Kasumi-1 (cell line): ENCODE measurements at places on chromosomes 13 and 19.

DNA sequence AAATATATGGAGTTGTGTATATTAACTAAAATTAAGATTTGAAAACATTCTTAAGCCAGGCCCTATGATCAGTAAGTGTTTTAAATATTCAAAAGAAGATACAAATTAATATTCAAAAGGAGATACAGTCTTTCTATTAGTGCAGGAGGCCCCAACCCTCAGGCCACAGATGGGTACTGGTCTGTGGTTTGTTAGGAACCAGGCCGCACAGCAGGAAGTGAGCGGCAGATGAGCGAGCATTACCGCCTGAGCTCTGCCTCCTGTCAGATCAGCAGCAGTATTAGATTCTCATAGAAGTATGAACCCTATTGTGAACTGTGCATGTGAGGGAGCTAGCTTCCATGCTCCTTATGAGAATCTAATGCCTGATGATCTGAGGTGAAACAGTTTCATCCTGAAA lies 232.9 kb downstream of the FOXO1 start:
- no peak for DNase-seq

DNA sequence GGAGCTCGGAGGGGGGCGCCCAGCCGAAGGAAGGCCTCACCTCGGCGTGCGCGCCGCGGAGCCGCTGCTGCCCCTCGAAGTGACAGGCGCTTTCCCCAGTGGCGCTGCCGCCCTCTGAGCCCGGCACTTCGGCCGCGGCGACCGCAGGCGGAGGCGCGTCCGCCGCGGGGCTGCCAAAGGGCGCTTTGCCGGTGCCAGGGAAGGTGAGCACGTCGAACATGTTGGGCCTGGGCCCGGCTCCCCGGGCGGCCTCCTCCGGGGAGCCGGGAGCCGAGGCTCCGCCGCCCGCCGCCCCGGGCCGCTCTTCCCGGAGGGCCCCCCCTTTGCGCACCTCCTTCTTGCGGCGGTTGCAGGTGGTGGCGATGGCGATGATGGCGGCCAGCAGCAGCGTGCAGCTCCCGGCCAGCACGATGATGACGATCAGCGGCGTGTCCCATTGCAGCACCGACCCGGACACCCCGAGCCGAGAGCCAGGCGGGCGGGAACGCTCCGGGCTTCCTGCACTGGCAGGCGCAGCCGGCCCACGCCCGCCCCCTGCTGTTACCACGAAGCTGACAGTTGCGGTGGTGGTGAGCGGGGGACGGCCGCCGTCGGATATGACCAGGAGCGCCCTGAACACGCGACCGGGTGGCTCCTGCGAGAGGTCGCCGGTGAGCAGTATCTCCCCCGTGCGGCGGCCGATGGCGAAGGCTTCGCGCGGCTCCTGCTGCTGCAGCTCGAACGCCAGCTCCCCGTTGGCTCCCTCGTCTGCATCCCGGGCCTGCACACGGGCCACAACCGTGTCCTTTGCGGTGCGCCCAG lies 2.5 kb downstream of the PCDH8 start:
- no peak for DNase-seq

DNA sequence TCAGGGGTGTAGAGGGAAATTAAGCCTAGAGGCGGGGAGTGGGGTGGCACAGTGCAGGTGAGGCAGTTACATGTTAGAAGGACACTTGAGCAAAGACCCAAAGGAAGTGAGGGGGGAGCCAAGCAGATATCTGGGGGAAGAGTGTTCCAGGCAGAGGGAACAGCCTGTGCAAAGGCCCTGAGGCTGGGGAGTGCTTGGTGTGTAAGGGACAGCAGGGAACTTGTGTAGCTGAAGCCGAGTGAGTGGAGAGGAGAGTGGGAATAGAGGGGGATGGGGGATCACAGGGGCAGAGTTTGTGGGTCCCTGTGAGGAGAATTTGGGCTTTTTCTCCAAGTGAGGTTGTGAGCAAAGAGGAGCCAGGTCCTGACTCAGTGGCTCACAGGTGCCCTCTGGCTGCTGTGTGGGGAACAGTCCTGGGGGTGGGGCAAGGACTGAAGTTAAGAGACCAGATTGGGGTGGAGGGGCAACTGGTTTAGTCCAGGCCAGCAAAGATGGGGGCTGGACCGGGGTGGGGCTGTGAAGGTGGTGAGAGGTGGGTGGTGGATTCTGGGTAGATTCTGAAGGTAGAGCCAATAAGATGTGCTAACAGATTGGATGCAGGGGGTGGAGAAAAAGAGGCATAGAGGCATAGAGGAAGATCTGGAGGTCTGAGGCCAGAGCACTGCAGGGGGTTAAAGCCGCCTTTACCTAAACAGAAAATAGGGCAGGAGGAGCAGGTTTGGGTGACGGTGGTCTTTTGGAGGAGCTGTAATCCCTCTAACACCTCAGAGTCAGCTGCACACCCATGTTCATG lies 75.3 kb downstream of the CACNA1A start:
- peak; percentile 25 for DNase-seq

GRCh38 chr13:26707122-26708006 lies 53.2 kb downstream of the GPR12 start:
- DNase-seq = peak; percentile 52

GRCh38 chr13:27170516-27171243 lies 931 bp downstream of the USP12 start:
- DNase-seq = peak; percentile 7

DNA sequence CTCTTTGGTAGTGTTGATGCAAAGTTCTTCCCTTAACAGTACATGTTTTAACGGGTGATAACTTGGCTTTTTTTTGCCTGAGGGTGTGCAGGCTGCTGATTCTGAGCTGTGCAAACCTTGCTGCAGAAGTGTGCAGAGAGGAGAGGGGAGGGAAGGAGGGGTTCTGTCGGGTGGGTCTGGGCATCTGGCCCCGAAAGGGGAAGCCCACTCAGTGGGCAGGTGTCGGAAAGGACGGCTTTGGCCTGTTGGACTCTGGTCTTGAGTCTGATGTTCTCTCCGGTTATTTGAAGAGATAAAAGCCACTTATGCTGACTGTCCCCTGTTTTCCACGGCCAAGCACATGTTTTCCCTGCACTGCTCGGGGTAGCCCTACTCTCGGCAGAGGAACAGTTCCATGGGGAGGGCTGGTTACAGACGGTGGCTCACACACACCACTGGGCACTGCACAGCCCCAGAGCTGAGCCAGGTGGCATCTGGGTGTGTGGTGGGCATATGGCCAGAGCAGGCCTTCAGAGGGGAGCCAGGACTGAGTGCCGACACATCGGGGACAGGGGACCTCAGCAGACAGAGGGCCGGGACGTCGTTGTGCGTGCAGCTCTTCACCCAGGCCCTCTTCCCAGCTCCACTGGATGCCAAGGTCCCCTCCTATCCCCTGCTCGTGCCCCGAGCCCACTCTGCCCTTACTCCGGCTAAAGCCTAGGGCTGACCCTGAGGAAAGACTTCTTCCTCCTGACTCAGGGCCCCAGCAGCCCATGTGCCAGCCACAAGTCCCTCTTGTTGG lies 93.2 kb downstream of the TEX29 start:
- no peak for DNase-seq

GRCh38 chr19:15371786-15372380 lies 7.7 kb downstream of the AKAP8 start:
- DNase-seq = no peak

DNA sequence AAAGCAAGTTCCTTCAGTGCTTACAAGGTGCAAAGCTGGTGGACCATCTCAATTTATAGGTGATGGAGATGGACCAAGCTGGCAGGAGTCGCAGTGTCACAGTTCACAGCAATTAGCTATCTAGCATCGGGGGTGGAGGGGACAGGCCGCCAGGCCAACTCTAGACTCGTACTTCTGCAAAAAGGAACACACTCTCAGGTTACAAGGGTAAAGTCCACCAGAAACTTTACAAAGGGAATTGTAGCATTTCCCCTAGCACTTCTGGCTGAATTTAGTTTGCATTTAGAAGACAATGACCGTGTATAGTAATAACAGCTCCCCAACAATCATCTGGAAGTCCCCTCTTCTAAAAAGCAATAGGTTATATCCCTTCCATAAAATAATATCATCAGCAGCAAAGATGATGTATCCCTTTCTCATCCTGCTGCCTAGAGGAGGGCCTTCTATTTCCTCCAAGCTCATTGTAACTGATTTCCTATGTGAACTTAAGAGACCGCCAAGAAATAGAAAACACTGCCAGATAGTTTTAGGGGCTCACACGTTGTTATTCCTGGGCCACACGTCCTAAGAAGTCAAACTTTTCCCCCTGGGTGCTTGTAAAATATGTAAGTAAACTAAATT lies 8.5 kb upstream of the DOCK9 start:
- peak; percentile 12 for DNase-seq

DNA sequence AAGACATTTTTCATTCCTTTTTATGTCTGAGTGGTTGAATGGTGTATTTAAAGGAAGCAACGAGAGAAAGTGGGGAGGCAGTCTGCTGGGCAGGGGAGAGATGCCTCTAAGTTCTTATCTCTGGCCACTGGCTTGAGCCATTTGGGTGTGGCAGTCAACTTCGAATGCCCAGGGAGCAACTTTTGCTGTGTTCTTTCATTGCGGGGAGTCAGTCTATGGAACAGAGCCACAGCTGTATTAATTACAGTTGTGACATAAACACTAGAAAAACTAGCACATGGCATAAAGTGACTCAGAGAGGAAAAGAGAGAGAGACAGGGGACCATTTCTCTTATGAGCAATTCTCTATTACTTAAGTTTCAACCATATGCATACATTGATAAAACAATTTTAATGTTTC lies 40.4 kb upstream of the PDCD5 start:
- no peak for DNase-seq

DNA sequence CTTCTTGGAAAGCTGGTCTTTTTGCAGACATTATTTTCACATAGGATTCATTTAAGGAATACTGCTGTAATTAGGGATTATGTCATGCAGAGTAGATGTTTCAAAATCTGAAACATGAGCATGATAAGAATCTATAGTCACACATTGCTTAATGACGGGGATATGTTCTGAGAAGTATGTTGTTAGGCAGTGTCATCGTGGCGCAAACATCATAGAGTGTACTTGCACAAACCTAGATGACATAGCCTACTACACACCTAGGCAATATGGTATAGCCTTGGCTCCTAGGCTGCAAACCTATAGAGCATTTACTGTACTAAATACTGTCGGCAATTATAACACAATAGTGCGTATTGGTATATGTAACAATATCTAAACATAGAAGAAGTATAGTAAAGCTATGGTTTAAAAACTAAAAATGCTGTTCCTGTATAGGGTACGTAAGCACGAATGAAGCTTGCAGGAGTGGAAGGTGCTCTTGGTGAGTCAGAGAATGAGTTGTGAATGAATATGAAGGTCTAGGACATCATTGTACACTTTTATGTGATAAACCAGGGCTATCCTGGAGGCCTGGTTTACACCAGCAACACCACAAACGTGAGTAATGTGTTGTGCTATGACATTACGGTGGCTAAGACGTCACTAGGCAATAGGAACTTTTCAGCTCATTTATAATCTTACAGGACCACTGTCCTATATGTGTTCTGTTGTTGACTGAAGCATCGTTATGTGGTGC lies 283.1 kb downstream of the MTUS2 start:
- DNase-seq = no peak

DNA sequence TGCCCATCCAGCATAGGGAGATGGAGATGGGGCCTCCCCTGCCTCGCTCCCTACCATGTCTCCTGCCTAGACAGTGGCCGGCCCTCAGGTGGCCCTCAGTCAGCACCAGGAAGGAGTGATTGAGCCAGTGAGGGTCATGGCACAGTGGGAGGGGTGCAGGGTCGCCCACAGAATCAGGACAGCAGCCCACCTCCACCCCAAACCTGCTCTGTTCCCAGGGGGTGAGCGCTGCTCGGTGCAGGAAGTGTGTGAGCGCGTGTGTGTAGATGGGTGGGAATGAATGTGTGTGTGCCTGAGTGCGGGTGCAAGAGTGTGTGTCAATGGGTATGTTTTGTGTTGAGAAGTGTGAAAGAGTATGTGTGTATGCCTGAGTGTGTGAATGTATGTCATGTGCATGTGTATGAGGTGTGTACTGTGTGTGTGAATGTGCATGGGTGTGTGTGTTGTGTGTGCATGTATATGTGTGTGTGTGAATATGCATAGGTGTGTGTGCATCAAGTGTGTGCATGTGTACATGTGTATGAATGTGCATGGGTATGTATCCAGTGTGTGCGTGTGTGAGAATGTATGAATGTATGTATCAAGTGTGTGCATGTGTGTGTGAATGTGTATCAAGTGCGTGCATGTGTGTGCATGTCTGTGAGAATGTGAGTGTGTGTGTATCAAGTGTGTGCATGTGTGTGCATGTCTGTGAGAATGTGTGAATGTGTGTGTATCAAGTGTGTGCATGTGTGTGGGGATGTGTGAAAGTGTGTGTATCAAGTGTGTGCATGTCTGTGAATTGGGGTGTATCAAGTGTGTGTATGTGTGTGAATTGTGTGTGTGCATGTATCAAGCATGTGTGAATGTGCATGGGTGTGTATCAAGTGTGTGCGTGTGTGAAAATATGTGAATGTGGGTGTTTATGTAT lies 12.0 kb downstream of the EVI5L start:
- no peak for DNase-seq

- DNase-seq = no peak
Observed at GRCh38 chr13:111857846-111858560, 208.9 kb upstream of the SOX1 start.

DNA sequence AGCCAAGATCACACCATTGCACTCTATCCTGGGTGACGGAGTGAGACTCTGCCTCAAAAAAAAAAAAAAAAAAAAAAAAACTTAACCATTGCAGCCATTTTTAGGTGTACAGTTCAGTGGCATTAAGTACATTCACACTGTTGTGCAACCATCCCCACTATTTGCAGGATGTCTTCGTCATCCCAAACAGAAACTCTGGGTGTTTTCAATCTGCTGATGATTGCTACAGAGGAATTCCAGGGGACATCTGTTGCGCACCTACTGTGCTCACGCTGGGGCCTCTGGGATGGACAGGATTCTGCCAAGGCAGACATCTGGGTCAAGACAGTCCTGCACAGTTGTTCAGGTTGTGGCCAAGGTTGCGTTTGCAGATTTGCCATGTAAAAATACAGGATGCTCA lies 2.4 kb upstream of the APOC4 start:
- no peak for DNase-seq

GRCh38 chr19:6222884-6223283 lies 56.9 kb downstream of the MLLT1 start:
- DNase-seq = no peak

DNA sequence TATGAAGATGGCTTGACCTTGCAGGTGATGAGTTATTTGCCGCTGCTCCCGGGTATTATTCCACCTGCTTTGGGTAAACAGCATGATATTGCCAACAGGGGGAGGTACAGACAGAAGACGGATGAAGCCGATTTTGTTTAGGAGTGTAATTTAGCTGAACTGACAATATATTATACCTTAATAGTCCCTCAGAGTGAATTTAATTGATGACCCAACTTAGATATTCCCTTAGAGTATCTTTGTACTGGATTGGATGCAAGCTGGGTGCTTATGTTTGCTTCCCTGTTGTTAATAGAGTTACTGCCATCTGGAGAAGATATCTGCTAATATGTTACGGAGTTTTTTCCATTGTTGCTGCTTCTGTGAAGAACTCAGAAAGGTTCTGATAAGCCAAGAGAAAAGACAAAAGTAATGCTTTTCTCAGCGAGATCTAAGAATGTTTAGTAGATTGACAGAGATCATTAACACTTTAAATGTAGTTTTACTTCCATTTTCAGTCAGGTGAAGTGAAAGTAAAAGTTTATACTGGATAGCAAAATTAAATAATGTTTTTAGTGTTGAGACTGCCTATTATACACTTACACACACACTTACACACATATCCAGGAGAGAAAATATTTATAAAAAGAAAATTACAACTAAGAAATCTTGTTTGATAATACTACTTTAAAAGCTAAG lies 2220.8 kb upstream of the PCDH20 start:
- DNase-seq = peak; percentile 40
